ENCODE measurements at places on chromosomes 12 and 14.
A peak's percentile ranks its signal among the peaks of the same experiment; 100 is the strongest.

GRCh38 chr12:65510007-65510406 is 231.5 kb downstream of the MSRB3 start:
- DNase-seq: no peak

- DNase-seq: no peak
Measured at GRCh38 chr12:3933074-3933818, 60.0 kb upstream of the PARP11 start.

DNA sequence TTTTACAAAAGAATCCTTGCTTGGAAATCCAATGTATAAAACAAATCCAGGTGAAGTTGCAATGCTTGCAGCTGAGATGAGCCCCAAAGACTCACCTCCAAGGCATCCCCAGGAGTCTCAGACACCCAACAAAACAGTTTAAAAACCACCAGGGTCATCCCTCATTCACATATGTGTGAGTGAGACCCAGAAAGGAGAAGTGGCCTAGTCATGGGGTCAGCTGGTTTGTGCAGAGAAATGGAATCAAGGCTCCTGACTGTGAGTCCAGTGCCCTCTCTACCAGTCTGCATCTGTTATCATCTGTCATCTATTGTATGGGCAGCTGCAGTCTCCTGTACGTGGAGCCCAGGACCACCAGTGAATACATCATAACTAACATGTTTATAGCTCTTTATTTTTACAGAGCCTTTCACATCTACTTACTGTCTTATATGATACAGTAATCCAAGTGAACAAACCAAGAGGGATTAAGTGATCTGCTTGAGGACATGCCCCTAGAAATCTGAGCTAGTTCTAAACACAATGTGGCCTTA is 27.1 kb downstream of the PLEKHG7 start:
- no peak for DNase-seq

DNA sequence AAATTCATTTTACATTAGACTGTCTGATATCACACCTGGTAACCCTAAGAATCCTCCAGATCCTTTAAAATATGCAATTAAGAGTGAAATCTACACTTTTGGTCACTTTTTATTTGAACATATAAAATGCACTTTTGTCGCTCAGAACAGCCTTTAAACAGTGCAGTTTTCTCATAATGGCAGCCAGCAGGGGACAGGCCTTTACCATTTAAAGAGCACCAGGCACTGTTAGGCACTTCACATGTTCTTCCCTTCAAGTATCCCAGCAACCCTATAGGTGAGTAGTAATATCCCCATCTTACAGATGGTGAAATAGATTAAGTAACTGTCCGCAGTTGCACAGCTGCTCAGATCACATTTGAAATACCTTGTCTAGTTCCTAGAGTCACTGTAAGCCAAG is 11.3 kb upstream of the SAMD4A start:
- no peak for DNase-seq

- DNase-seq: no peak
Measured at GRCh38 chr14:78725086-78725485, 554.9 kb downstream of the NRXN3 start.

DNA sequence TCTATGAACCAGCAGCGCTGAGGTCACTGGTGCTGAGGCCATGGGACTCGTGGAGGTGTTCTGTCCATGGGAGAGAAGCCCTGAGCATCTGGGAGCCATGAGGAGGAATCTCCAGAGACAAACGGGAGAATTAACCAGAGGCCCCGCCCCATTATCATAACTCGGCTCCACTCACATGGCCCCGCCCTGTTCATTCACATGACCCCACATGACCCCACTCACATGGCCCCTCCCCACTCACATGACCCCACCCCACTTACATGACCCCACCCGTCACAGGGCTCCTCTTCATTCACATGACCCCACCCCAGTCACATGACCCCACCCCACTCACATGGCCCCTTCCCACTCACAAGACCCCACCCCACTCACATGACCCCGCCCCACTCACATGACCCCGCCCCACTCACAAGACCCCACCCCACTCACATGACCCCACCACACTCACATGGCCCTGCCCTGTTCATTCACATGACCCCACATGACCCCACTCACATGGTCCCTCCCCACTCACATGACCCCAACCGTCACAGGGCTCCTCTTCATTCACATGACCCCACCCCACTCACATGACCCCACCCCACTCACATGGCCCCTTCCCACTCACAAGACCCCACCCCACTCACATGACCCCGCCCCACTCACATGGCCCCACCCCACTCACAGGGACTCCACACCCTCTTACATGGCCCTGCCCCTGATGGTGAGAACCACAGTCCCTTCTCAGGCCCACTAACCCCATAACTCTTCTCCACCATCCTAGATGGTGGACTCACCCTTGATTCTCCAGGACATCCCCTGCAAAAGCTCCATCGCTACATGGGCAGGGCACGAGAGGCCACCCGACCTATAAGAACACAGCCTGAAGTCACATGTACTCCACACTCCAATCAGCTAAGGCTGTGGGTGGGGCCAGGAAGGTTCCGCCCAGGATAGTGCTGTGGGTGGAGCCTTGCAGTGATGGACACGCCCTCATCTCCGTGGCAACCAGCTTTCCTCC is 151.1 kb upstream of the SFSWAP start:
- DNase-seq: peak; percentile 46
